ENCODE measurements at places on chromosomes 11 and 22. TPM values are rescaled to one million over a fixed set of nuclear protein-coding genes. Genes with fewer than 3 reads are reported as not detected.

Gene NUP160
- total RNA-seq = 30.2 TPM

DNA sequence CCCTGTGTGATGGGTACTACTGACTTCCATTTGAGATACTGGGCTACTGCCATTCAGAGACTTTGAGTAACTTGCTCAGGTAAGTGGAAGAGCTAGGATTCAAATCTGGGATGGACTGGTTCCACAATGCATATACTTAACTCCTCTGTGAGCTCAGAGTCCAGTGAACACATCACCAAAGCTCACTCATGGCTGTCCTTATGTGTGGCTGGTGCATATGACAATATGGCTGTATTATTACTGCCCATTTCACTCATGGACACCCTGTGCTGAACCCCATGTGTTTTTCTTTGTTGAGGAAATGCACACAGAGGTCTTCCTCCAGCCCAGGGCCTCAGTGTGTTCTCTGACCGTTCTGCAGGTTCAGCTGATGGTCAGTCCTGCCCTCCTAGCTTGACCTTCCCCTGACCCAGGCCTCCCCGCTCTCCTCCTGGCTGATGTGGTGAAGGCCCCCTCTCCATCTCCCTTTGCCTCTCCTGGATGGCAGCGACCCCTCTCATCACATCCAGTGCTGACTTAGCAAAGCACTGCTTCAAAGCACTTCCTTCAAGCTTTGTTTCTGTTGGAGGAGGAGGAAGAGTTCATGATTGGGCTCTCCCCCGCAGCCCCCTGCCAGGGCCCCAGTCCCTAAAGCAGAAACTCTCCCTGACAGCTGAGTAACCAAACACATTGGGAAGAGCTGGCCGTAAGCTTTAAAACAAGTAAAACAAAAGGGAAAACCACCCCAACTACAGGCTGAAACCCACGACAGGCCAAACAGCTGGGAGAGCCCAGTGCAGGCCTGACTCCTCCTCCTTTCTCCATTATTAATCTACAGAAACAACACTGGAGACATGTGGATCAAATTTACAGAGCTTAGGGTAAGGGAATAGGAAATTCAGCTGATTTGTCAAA lies 101.2 kb downstream of the NAT10 start:
- H3K4me1 ChIP-seq = peaks cover 76% of the 10 kb centered on the region
- no peak for DNase-seq
- peak overlapping the region; percentile 65 for H3K4me3 ChIP-seq
- H3K36me3 ChIP-seq = peaks cover 17% of the 10 kb centered on the region

DNA sequence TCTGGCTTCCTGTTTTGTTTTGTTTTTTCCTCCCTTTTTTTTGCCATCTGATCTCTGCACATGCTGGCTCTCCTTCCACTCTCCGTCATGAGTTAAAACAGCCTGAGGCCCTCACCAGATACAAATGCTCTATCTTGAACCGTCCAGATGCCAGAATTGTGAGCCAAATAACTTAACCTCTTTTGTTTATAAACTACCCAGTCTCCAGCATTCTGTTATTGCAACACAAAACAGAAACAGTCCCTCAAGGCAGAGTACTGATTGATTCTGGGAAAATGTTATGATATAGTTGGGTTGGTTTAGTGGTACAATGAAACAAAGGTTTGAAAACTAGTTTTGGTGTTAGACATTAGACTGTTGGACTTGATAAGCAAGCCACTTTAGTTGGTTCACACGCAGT lies 1390.0 kb upstream of the RAG2 start:
- peaks cover 7% of the 10 kb centered on the region for H3K4me1 ChIP-seq
- DNase-seq = no peak

- H3K4me3 ChIP-seq = no peak overlapping the region
- H3K4me1 ChIP-seq = no peaks in the 10 kb centered on the region
- H3K27ac ChIP-seq = no peak overlapping the region
- DNase-seq = no peak
Measured at GRCh38 chr11:7080900-7081299, 7.9 kb upstream of the RBMXL2 start.

- no peak for DNase-seq
- H3K27me3 ChIP-seq = peaks cover 2% of the 10 kb centered on the region
- peaks cover 29% of the 10 kb centered on the region for H3K36me3 ChIP-seq
- no peak overlapping the region for H3K4me3 ChIP-seq
- H3K27ac ChIP-seq = no peak overlapping the region
Measured at GRCh38 chr11:88292171-88292843, 45.2 kb downstream of the CTSC start.

Gene TMX2
- 51.0 TPM for total RNA-seq

GRCh38 chr22:46058591-46059519 lies 81.9 kb upstream of the WNT7B start:
- DNase-seq = no peak
- H3K4me1 ChIP-seq = peaks cover 2% of the 10 kb centered on the region
- H3K27ac ChIP-seq = no peak overlapping the region
- H3K36me3 ChIP-seq = no peaks in the 10 kb centered on the region
- H3K4me3 ChIP-seq = no peak overlapping the region
- H3K27me3 ChIP-seq = peaks cover 9% of the 10 kb centered on the region

- no peak overlapping the region for H3K4me3 ChIP-seq
- no peaks in the 10 kb centered on the region for H3K4me1 ChIP-seq
- DNase-seq = no peak
- no peaks in the 10 kb centered on the region for H3K36me3 ChIP-seq
Measured at GRCh38 chr11:26700574-26701235, 21.2 kb downstream of the SLC5A12 start.

Gene INS
- total RNA-seq = not detected

Gene METTL15
- 8.8 TPM for total RNA-seq

- H3K27me3 ChIP-seq = peaks cover 18% of the 10 kb centered on the region
- peaks cover 13% of the 10 kb centered on the region for H3K36me3 ChIP-seq
- H3K4me3 ChIP-seq = no peak overlapping the region
- H3K4me1 ChIP-seq = no peaks in the 10 kb centered on the region
- H3K27ac ChIP-seq = no peak overlapping the region
- no peak for DNase-seq
Measured at GRCh38 chr22:17012267-17012666, 4.2 kb upstream of the GAB4 start.

DNA sequence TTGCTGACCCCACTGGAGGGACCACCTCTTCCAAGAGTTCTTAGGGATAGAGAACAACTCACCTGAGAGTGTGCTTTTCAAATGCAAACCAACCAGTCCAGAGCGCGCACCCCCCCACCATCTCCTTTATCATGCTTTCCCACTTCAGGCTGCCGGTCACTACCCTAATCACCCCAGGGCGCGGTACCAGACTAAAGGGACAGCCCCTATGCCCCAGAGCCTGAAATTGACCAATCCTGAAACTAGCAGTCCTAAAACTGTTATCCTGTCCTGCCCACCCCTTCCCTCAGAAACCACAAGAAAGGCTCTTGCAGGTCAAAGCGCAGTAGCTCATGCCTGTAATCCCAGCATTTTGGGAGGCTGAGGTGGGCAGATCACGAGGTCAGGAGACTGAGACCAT lies 37.0 kb downstream of the NEAT1 start:
- no peak overlapping the region for H3K4me3 ChIP-seq
- H3K27ac ChIP-seq = no peak overlapping the region
- DNase-seq = no peak
- H3K36me3 ChIP-seq = no peaks in the 10 kb centered on the region

GRCh38 chr11:6652182-6652581 lies 3.4 kb downstream of the DCHS1 start:
- no peaks in the 10 kb centered on the region for H3K36me3 ChIP-seq
- H3K27me3 ChIP-seq = peaks cover 4% of the 10 kb centered on the region
- no peak overlapping the region for H3K4me3 ChIP-seq
- DNase-seq = no peak
- H3K27ac ChIP-seq = no peak overlapping the region

DNA sequence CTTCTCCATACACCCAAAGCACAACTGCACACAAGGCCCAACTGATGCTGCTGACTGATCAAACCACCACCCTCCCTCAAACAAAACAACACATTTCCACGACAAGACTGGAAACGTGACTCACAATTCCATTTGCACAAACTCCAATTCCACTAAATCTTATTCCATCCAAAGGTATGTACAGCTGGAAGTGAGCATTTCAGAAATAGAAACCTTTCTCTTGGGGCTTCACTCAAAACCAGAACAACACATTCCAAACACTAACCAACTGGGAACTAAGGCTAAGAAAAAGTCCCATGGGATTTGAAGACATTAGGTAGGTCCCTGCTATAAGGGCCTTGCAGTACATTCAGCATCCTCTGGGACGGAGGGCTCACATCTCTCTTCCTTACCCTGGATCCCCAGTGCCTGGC lies 19.6 kb downstream of the MORC2 start:
- peak overlapping the region; percentile 4 for H3K27ac ChIP-seq
- no peak for DNase-seq
- H3K4me3 ChIP-seq = peak overlapping the region; percentile 18
- H3K4me1 ChIP-seq = no peaks in the 10 kb centered on the region

Gene HTR3B
- total RNA-seq = not detected

Gene MMP11
- 3.4 TPM for total RNA-seq

DNA sequence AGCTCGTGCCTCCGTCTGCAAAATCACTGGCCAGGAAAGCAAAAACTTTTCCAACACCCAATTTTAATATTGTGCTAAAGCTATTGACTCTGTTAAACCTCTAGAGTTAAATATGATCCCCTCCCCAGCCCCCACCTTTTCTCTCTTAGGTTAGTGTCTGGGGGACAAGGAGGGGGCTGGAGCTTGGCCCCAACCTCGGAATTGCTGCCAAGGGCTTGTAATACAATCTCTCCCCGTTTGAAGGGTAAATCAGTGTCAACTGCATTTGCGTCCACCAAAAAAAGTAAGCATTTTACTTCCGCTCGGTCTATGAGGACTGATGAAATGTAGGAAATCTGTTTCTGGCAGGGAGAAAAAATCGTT lies at the start of gene GAS2:
Gene GAS2, plus strand, starts transcription at position 287 of the 363 bp plus-strand sequence. CDS start 8,259 bp downstream, outside the sequence.
- no peak within 1 kb of the TSS for H3K27ac ChIP-seq
- H3K4me3 ChIP-seq = peak within 1 kb of the TSS; percentile 84
- H3K36me3 ChIP-seq = no peaks in the 10 kb centered on the region

DNA sequence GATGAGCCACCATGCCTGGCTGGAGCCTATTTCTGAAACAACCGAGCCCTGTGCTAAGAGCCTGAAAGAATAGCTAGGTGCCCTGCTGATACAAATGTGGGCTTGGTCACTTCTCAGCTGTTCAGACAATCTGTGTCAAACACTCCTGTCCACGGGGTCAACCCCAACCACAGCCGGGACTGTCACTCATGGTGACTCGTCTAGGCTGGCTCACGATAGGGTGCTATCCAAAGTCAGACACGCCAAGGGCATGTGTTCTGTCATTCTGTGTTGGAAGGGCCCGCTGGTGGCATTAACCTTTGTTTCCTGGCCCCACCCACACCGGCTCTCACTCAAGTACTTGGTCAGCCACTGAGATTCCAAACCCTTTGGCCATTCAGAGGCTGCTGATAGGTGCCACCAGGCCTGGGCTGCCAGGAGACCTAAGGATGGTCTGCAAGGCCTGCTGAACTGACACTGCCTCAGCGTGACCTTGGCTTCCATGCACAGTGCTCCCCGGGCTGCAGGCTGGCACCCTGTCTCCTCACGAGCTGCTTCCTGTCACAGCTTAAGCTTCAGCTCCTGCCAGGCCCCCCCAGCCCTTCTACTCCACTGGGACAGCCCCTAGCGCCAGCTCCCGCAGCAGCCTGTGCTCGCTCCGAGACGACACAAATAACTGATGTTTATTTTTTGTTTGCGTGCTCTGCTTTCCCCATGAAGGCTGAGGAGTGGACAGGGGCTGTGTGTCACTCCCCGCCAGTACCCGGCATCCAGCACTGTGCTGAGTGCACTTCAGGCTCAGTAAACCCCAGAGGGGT lies 14.2 kb upstream of the CDC42BPG start:
- H3K27ac ChIP-seq = no peak overlapping the region
- no peak for DNase-seq
- peaks cover 14% of the 10 kb centered on the region for H3K4me1 ChIP-seq
- peaks cover 10% of the 10 kb centered on the region for H3K27me3 ChIP-seq
- H3K4me3 ChIP-seq = no peak overlapping the region

- peaks cover 28% of the 10 kb centered on the region for H3K4me1 ChIP-seq
- no peak overlapping the region for H3K4me3 ChIP-seq
- H3K27ac ChIP-seq = no peak overlapping the region
- no peak for DNase-seq
- H3K27me3 ChIP-seq = peaks cover 4% of the 10 kb centered on the region
Measured at GRCh38 chr11:10412266-10412665, 42.8 kb upstream of the AMPD3 start.

DNA sequence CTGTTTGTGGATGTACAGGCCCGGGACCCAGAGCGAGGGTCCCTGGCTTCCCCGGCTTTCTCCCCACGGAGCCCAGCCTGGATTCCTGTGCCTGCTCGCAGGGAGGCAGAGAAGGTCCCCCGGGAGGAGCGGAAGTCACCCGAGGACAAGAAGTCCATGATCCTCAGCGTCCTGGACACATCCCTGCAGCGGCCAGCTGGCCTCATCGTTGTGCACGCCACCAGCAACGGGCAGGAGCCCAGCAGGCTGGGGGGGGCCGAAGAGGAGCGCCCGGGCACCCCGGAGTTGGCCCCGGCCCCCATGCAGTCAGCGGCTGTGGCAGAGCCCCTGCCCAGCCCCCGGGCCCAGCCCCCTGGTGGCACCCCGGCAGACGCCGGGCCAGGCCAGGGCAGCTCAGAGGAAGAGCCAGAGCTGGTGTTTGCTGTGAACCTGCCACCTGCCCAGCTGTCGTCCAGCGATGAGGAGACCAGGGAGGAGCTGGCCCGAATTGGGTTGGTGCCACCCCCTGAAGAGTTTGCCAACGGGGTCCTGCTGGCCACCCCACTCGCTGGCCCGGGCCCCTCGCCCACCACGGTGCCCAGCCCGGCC lies 16.7 kb upstream of the ACR start:
- no peak overlapping the region for H3K4me3 ChIP-seq
- H3K27ac ChIP-seq = no peak overlapping the region
- peaks cover 69% of the 10 kb centered on the region for H3K36me3 ChIP-seq

Gene GGT5
- 1.6 TPM for total RNA-seq

DNA sequence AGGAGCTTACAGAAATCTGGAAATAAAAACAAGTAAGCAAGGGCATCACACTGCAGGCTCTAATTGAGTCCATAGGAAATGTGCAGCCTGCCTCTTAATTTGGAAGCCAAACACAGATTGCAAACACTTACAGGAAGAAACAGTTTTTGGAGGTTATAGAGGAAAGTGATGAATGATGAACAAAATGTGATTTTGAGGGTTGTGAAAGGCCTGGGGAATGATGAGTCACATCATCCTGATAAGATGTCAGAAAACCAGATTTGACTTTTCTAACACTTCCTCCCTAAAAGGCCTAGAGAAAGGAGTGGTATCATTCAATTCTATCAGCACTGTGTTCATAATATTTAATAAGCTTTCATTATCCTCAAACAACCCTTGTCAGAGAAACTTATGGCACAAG lies 96.6 kb upstream of the POU2AF2 start:
- peaks cover 2% of the 10 kb centered on the region for H3K27me3 ChIP-seq
- no peak for DNase-seq
- H3K27ac ChIP-seq = no peak overlapping the region
- no peaks in the 10 kb centered on the region for H3K36me3 ChIP-seq

Gene TEX54
- not detected for total RNA-seq

- H3K27me3 ChIP-seq = no peaks in the 10 kb centered on the region
- H3K4me1 ChIP-seq = no peaks in the 10 kb centered on the region
- DNase-seq = no peak
- H3K27ac ChIP-seq = no peak overlapping the region
- no peak overlapping the region for H3K4me3 ChIP-seq
- no peaks in the 10 kb centered on the region for H3K36me3 ChIP-seq
Measured at GRCh38 chr11:19905280-19905853, 192.7 kb downstream of the NAV2 start.

Measured in endothelial cell (in vitro differentiated cells).